Right ventricle myocardium inferior (tissue), 1 donor: ENCODE measurements at places on chromosomes 13 and 19. TPM values are rescaled to one million over a fixed set of nuclear protein-coding genes. Genes with fewer than 3 reads are reported as not detected.

GRCh38 chr19:3229346-3229743, 4.9 kb downstream of the CELF5 start:
- DNase-seq, result no peak

DNA sequence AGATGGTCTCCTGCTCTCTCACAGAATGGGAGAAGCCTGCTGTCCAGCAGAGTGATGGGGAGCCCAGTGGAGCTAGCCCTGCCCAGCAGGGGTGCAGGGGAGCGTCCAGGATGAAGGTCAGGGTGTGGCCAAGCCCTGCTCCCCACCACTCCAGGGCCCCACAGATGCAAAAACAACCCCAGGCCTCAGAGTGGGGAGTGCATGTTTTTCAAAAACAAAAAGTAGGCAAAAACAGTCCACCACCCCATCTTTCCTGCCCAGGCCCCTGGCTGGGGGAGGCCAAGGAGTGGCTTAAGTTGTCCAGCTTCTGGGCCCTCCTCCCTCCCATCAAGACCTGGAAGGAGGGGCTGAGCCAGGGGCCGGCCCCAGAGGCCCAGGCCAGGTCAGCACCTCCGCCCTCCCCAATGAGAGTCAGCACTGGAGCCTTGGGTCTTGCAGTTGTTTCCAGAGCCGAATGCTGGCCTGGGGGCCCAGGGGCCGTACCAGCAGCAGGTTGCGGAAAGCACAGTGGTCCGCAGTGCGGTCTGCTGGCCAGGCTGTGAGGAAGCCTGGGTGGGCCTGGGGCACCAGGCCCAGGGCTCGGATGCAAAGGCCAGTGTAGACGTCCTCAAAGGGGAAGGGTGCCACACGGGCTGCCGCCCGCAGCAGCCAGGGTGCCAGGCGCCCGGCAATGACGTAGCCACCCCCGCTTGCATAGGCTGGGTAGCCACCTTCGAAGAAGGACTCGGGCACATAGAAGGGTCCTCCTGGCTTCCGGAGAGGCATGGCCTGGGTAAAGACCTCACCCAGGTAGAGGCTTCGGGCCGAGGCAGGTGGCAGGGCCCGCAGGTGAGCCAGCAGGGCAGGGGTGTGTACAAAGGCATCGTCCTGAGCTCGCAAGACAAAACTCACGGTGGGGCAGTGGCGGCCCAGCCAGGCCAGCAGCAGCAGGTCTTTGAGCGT, 1.7 kb downstream of the B3GNT8 start:
- DNase-seq, result no peak

DNA sequence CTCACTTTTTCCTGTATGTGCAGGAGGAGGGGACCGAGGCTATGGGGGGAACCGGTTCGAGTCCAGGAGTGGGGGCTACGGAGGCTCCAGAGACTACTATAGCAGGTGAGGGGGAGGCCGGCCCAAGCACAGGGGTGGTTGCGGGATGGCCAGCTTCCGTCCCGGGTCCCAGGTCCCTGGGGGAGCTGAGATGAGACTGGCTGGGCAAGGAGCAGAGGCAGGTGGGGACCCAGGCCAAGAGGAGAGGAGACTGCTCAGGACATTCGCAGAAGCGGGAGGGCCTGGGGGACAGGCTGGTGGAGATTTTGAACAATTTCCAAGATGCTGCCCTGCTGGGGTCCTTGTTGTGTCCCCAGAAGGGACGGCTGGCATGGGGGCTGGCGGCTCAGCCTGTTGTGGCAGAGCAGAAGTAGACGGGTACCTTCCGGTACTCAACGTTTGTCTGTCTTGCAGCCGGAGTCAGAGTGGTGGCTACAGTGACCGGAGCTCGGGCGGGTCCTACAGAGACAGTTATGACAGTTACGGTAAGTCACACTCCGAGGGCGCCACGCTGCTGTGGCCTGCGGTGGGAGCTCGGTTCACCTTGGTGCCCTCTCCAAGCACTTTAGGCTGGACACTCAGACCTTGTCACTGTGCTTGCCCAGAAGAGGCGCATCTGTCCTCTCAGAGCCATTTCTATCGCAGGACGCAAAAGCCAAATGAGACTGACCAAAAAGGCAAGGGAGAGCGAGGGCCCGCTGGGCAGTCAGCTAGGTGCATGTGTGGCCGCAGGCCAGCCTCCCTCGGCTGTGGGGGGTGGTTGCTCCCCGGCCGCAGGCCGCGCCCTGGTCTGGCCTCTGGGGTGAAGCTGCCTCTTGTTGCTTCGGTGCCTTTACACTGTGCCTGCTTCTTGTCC, 2.6 kb downstream of the CIRBP start:
- DNase-seq, result no peak

- DNase-seq, result no peak
Observed at GRCh38 chr19:5903056-5903623, 450 bp downstream of the NDUFA11 start.

DNA sequence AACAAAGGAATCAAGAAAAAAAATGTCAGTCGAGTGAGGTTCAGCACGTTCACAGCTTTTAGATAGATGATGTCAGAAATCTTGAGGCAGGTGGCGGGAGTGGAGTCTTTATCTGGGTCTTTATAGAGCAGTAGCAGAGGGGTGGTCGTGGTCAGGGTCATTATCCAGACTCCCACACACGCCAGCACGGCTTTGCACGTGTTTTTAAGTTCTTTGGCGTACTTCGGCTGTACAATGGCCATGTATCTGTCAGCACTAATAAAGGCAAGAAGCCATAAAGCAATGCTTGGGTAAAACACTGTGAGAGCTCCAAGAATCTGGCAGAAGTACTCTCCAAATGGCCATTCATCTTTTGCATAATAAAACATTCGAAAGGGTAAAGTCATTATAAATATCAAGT, 2.9 kb downstream of the GPR18 start:
- no peak for DNase-seq

DNA sequence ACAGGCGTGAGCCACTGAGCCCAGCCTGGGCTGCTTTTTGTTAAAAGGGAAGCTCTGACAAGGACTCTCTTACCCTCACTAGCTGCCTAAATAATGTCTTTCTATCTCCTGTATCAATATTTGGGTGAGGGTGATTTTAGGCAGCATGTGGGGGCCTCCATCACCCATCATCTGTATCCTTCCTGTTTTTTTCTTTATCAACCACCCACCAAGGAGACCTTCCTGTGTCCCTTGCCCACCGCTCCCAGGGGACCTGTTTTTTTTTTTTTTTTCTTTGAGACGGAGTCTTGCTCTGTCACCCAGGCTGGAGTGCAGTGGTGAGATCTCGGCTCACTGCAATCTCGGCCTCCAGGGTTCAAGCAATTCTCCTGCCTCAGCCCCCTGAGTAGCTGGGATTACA, 5.4 kb upstream of the NDUFB7 start:
- no peak for DNase-seq

DNA sequence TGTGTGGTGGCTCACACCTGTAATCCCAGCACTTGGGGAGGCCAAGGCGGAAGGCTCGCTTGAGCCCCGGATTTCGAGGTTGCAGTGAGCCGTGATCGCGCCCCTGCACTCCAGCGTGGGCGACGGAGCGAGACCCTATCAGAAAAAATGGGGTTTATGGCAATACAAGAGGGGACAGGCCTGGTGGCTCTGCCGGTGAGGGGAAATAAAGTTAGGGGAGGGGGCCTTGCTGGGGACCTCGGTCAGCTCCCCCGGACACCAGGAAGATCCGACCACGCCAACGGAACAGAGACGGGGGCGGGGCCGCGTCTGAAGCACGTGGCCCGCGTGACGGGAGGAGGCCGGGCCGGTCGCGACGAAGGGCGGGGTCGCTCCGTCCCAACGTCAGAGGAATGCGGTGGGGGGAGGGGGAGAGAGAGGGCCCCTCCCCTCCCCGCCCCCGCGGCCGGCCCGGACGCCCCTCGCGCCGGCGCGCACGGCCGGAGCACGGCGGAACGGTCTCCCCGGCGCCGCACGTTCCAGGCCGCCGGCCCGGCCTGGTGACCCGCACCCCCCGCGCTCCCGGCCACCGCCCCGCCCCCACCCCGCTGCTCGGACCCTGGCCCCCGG, 1.9 kb upstream of the HNRNPL start:
- DNase-seq, result peak; percentile 96

DNA sequence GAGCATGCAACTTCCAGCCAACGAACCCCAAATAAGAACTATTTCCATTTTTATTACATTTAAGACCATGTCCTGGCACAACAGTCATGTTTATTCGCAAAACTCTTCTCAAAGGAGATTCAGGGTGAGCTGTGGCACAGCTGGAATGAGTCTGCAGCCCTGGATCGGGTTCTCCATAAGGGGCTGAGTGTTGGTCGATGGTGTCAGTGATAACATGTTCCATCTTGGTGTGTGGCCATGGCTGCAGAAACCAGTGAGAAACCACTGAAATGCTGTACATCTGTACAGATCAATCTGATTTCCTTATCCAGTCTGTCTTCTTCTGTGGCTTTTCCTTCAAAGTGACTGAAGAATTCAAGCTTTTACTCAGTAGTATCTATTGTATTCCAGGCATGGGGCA, 15.2 kb downstream of the FAM124A start:
- no peak for DNase-seq

DNA sequence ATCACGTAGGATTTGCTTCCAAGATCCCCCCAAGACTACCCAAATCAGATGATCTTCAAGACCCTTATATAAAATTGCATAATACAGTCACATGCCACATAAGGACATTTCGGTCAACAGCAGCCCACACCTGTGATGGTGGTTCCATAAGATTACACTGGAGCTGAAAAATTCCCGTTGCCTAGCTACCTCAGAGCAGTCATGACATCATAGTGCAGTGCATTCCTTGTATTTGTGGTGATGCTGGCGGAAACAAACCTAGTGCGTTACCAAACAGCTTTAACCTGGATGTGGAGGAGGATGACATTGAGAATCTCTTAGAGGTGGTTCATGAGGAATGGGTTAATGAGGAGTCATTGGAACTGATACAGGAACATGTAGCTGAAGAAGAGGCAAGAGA, 4.8 kb downstream of the ZNF766 start:
- no peak for DNase-seq

DNA sequence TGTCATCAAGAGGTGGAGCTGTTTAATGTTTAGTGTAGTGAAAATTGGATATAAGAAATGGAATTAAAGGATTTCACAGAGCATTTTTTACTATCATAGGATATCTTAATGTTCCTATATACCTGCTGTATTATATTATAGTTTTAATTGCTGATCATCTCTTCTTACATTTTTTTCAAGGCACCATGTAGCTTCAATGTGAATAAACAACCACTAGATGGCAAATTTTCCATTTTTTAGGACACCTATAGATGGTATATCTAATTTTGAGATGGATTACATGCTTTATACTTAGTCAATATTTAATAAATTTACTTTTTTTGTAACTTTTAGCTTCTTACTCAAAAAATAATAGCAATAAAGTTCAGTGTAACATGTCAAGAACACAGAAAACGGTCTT, 9.0 kb upstream of the ATXN8OS start:
- DNase-seq, result no peak

GRCh38 chr13:101307181-101307701, 109.1 kb downstream of the NALCN start:
- DNase-seq, result no peak

DNA sequence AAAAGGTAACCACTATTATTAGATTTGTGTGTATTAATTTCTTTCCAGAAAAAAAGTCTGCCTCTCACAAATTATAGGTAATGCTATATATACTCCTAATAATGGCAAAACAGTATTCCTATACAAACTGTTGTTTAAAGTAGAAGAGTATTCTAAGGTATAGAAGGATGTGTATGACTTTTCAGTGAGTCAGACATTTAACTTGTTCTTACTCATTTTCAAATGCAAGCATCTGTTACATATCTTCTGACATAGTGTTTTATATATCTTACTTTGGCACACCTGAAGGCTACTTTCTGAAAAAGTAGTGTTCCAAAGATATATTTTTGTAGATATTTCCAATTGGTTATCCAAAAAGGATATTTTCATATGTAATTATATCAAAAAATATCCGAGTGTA, 3.5 kb upstream of the SLITRK5 start:
- no peak for DNase-seq

GRCh38 chr13:77521595-77522367, 13.7 kb upstream of the SCEL start:
- DNase-seq, result no peak

DNA sequence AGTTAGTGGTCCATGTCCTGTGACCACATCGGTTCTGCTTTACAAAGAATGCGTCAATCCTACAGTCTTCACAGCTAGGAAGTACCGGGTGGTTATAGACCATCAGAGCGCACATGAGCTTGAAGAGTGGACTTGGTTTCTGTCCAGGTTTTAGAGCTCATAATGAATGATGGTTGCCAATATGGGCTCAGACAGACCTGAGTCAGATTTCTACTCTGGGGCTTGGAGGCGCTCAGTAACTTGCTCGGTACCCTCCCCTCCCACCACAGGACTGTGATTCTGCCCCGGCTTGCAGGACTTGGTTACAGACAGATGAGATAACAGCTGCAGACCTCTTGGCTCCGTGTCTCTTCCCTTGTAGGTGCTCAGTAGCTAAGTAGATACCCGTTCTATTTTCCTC, 284.7 kb downstream of the TSHZ3 start:
- no peak for DNase-seq

DNA sequence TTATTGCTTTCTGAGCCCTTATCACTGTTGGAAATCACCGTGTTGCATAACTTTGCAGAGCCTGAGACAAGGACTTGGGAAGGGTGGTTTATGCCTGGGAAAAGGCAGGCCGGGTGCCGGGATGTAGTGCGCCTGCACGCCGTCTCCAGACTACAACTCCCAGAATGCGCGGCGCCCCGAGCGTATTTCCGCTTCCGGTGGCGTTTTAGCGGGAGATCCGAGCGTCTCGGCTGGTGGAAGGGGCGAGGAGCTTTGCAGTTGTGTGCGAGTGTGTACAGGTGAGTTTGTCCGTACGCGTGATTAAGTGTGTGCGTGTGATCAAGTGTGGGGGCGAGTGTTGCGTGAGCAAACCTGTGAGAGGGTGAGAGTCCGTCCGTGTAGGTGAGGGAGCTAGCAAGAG, 75.4 kb downstream of the PEG3 start:
- peak; percentile 79 for DNase-seq

GRCh38 chr19:14818588-14818987, 16.4 kb downstream of the OR7A5 start:
- DNase-seq, result no peak

DNA sequence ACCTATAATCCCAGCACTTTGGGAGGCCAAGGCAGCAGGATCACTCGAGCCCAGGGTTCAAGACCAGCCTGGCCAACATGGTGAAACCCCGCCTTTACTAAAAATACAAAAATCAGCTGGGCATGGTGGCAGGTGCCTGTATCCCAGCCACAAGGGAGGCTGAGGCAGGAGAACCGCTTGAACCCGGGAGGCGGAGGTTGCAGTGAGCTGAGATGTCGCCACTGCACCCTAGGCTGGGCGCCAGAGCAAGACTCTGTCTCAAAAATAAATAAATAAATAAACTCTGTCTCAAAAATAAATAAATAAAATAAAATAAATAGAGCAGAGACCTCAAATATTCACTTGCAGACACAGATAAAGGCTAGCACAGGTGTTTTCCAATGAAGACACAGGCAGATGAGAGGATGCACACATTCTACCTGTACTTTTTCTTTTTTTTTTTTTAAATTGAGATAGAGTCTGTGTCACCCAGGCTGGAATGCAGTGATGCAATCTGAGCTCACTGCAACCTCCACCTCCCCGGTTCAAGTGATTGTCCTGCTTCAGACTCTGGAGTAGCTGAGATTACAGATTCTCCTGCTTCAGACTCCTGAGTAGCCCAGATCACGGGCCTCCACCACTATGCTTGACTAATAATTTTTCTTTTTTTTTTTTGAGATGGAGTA, 2.7 kb upstream of the RPS16 start:
- DNase-seq, result no peak

The OR10H4 gene
- not detected for total RNA-seq

The DAPK3 gene
- total RNA-seq, result 67.5 TPM

The LACC1 gene
- total RNA-seq, result 4.9 TPM

The CEACAM4 gene
- total RNA-seq, result 0.32 TPM

The FBXO17 gene
- total RNA-seq, result 2.3 TPM

The FFAR1 gene
- total RNA-seq, result not detected

The PLIN4 gene
- 241 TPM for total RNA-seq

The ZNF738 gene
- total RNA-seq, result 1.8 TPM

The MKNK2 gene
- 234 TPM for total RNA-seq

The PSG3 gene
- not detected for total RNA-seq

The C19orf38 gene
- total RNA-seq, result 1.5 TPM
